ENCODE measurements at places on chromosomes 4 and X.
A peak's percentile ranks its signal among the peaks of the same experiment; 100 is the strongest.

DNA sequence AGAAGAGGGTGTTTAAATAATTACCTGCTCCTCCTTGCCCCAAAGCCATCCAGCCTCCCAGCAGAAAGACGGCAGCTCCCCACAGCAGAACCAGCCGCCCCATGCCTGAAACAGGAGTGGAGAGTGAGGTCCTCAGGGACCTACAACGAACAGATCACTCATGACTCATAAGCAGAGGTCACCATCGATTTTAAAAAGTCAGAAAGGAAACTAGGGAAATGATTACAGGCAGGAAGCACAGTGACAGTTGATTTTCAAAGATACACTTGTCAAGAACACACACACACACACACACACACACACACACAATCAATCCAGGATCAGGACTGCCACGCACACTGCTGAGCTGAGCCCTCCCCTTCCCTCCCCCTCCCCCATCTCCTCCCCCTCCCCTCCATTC lies at the start of gene CRLF2:
TSS of gene CRLF2 (minus strand) at position 118 of the 400 bp plus-strand sequence. CDS start at position 103, 15 bp downstream.
- peaks cover 28% of the 10 kb centered on the region for H3K4me1 ChIP-seq
- H3K27ac ChIP-seq = peak within 1 kb of the TSS; percentile 73
- peak within 1 kb of the TSS; percentile 63 for H3K4me3 ChIP-seq
- no peaks in the 10 kb centered on the region for H3K36me3 ChIP-seq
- DNase-seq = peak; percentile 45

DNA sequence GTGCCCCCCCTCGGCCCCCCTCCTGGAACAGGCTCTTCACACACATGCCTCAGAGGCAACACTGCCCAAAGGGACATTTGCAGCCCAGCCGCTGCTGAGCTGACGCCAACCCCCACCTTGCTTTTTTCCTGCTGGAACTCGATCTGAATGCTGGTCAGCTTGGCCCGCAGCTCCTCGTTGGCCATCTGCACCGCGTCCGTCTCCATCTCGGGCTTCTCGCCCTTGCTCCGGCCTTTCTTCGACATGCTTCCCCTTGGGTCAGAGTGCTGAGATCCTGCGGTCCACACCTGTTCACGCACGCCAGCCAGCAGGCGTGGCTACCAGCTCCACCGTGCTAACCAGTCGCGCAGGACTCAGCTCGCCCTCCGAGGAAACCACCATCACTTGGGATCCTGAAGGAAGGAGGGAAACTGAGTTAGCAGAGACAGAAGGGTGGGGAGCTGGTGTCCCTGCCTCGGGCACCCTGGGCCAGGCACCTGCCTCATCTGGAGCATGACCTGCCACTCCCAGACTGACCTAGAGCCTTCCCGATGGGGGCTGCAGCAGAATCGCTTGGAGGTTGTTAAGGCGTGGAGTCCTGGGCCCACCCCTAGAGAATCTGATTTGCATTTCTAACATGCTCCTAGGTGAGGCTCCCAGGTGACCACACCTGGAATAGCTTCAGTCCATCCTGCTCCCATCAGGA lies 87.6 kb downstream of the JAKMIP1 start:
- no peak overlapping the region for H3K4me3 ChIP-seq
- H3K36me3 ChIP-seq = no peaks in the 10 kb centered on the region
- H3K4me1 ChIP-seq = peaks cover 18% of the 10 kb centered on the region
- H3K27ac ChIP-seq = no peak overlapping the region

DNA sequence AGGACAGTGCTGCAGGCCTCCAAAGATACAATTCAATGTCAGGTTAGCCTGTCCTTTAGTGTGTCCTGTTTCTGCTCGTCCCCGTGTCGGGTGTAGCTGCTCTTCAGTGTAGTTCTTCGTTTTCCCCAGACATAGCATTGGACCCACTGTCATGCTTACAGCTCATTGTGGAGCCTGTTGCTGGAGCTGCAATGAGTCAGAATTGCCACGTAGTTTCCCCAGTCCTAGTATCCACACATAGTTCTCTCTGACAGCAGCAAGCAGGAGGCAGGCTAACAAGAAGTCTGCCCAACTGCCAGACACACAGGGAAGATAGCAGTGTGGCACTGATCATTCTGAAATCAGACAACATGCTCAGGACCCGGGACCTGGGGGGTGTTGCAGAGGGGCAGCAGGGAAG lies 49.2 kb downstream of the MOSPD2 start:
- DNase-seq = no peak
- peaks cover 2% of the 10 kb centered on the region for H3K36me3 ChIP-seq
- H3K27me3 ChIP-seq = no peaks in the 10 kb centered on the region
- no peak overlapping the region for H3K4me3 ChIP-seq

GRCh38 chrX:118221733-118222132 lies 105.1 kb upstream of the KLHL13 start:
- no peaks in the 10 kb centered on the region for H3K36me3 ChIP-seq
- H3K4me1 ChIP-seq = no peaks in the 10 kb centered on the region
- H3K27ac ChIP-seq = no peak overlapping the region
- DNase-seq = no peak
- H3K4me3 ChIP-seq = no peak overlapping the region

GRCh38 chrX:68490644-68491043 lies 8.2 kb upstream of the YIPF6 start:
- H3K4me1 ChIP-seq = no peaks in the 10 kb centered on the region
- H3K27ac ChIP-seq = no peak overlapping the region
- H3K4me3 ChIP-seq = no peak overlapping the region
- peaks cover 3% of the 10 kb centered on the region for H3K27me3 ChIP-seq

DNA sequence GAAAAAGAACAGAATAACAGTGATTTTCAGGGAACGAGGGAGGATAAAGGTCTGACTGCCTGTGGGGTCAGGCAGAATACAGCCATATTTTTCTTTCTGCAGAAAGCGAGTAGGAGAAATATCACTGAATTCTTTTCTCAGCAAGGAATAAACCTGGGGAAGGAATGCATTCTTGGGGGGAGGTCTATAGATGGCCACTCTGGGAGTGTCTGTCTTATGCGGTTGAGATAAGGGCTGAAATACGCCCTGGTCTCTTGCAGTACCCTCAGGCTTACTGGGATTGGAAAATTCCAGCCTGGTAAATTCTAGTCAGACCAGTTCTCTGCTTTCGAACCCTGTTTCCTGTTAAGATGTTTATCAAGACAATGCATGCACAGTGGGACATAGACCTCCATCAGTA lies 26.3 kb downstream of the CNGA1 start:
- H3K27me3 ChIP-seq = peaks cover 6% of the 10 kb centered on the region
- no peak overlapping the region for H3K27ac ChIP-seq
- no peak for DNase-seq
- H3K4me1 ChIP-seq = peaks cover 11% of the 10 kb centered on the region
- H3K36me3 ChIP-seq = no peaks in the 10 kb centered on the region
- no peak overlapping the region for H3K4me3 ChIP-seq

GRCh38 chrX:154986826-154987575 lies 35.5 kb downstream of the F8 start:
- H3K27ac ChIP-seq = no peak overlapping the region
- peaks cover 4% of the 10 kb centered on the region for H3K27me3 ChIP-seq
- H3K4me1 ChIP-seq = no peaks in the 10 kb centered on the region
- no peak for DNase-seq
- H3K4me3 ChIP-seq = no peak overlapping the region

DNA sequence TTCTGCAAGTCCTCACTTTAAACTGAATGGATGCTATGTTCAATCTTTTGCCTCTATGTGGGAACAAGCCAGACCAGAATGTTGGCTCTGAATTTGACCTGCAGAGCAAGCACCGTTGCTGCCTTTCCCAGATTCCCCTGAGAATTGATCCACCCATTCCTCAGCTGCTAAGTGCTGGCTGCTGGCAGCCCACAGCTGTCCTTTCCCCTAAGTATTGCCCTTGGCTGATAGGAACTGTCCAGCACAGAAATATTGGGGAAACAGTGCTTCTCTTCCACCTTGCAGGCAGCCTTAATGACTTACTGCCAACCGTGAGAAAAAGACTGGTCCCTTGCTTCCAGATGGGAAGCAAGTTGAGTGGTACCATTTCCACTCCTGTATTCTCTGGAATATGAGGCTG lies 475.9 kb downstream of the PDHA2 start:
- no peaks in the 10 kb centered on the region for H3K36me3 ChIP-seq
- no peak overlapping the region for H3K4me3 ChIP-seq
- no peaks in the 10 kb centered on the region for H3K4me1 ChIP-seq
- DNase-seq = no peak
- no peak overlapping the region for H3K27ac ChIP-seq
- no peaks in the 10 kb centered on the region for H3K27me3 ChIP-seq

DNA sequence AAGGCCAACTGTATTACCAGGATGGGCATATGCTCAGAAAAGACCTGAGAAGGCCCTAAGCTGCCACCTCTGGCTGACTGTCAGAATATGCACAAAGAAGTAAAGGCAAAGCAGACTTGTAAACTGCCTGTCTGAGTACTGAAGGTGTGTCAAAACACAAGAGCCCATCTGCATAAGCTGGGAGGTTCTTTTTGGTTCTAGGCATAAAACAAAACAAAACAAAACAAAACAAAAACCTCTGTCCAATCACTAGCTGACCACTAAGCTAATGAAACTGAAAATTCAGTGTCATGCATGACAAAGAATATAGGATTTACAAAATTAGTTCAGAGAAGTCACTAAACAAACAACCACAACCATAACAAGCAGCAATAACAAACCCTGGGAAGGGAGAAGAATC lies 20.6 kb downstream of the SH3D19 start:
- H3K27ac ChIP-seq = no peak overlapping the region
- H3K36me3 ChIP-seq = no peaks in the 10 kb centered on the region
- H3K4me3 ChIP-seq = no peak overlapping the region
- H3K27me3 ChIP-seq = peaks cover 4% of the 10 kb centered on the region
- DNase-seq = no peak

- no peaks in the 10 kb centered on the region for H3K27me3 ChIP-seq
- H3K36me3 ChIP-seq = peaks cover 7% of the 10 kb centered on the region
- H3K27ac ChIP-seq = no peak overlapping the region
- H3K4me1 ChIP-seq = peaks cover 26% of the 10 kb centered on the region
- no peak overlapping the region for H3K4me3 ChIP-seq
- no peak for DNase-seq
Observed at GRCh38 chrX:12993826-12994225, 18.9 kb downstream of the TMSB4X start.

DNA sequence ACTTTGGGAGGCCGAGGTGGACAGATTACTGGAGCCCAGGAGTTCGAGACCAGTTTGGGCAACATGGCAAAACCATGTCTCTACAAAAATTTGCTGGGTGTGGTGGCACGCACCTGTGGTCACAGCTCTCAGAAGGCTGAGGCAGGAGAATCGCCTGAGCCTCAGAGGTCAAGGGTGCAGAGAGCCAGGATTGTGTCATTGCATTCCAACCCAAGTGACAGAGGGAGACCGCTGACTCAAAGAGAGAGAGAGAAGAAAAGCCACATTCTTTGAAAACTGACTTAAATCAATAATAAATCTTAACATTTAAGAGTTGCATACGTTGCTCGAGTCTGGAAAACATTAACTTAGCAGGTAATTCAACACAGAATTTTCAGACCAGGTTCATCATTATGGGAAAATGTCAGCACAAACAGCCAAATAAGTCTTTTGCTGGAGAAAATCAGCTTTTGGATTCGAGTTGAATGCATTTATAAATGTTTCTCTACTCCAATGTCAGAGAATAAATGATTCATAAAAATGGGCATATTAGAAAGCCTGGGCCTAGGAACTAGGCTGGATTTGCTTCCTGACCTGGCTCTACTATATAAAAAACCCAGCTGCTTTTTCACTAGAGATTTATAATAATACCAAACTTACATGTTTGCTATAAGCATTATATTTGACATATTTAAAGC lies 68.3 kb upstream of the RBPJ start:
- peaks cover 3% of the 10 kb centered on the region for H3K4me1 ChIP-seq
- H3K4me3 ChIP-seq = no peak overlapping the region
- no peaks in the 10 kb centered on the region for H3K36me3 ChIP-seq
- no peak overlapping the region for H3K27ac ChIP-seq
- H3K27me3 ChIP-seq = peaks cover 4% of the 10 kb centered on the region

DNA sequence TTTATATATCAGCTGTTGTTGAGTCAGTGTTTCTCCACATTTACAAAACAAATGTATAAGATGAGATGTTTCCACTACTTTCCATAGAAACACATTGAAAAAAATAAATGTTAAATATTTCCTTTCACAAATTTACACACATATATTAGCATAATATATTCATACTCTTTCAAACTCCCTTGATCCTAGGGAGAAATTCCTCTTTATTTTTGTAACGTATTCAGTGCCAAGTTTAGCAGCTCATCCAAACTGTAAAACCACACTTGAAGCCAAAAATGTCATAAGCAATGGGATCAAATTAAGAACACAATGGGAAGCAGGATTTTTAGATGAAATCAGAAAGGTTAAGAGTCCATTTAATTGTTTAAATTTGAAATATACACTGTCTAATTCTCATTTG lies 381.1 kb upstream of the MAD2L1 start:
- DNase-seq = no peak
- no peak overlapping the region for H3K27ac ChIP-seq
- H3K4me1 ChIP-seq = no peaks in the 10 kb centered on the region
- H3K4me3 ChIP-seq = no peak overlapping the region
- no peaks in the 10 kb centered on the region for H3K27me3 ChIP-seq
- H3K36me3 ChIP-seq = no peaks in the 10 kb centered on the region

GRCh38 chr4:81040012-81040659 lies 9.6 kb downstream of the BMP3 start:
- no peak for DNase-seq
- no peak overlapping the region for H3K4me3 ChIP-seq
- H3K27ac ChIP-seq = no peak overlapping the region
- no peaks in the 10 kb centered on the region for H3K36me3 ChIP-seq

DNA sequence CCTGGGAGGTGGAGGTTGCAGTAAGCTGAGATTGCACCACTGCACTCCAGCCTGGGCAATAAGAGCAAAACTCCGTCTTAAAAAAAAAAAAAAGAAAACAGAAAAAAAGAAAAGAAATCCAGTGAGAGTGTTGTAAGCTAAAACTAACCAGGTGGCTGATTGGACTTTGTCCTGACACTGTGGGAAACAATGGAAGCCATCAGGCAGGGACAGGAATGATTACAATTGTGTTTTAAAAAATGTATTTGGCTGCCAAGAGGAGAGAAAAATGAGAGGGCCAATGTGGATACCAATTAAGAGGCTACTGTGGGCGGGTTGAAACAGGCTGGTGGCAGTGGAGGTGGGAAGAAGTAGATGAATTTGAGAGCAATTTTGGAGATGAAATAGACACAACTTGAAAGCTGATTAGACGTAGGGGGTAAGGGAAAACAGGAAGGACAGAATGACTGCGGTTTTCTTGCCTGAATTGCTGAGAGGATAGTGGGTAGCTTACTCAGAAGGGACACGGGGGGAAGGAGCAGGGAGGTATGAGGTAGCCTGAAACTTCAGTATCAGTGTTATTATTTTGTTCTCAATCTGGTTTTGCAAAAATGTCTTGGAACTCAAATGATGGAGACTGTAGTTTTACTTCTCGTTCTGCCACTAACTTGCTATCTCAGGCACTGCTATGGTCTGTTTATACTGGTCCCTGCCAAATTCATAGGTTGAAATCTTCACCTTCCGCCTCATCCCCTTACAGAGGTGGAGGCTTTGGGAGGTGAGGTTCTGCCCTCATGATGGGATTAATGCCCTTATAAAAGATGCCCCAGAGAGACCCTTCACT lies 45.6 kb upstream of the CHRNA9 start:
- H3K27me3 ChIP-seq = no peaks in the 10 kb centered on the region
- H3K4me3 ChIP-seq = peak overlapping the region; percentile 42
- DNase-seq = peak; percentile 31
- peaks cover 2% of the 10 kb centered on the region for H3K36me3 ChIP-seq

GRCh38 chrX:40479777-40480318 lies 100.9 kb upstream of the ATP6AP2 start:
- H3K4me3 ChIP-seq = no peak overlapping the region
- H3K27ac ChIP-seq = no peak overlapping the region
- H3K4me1 ChIP-seq = peaks cover 31% of the 10 kb centered on the region
- peaks cover 4% of the 10 kb centered on the region for H3K36me3 ChIP-seq
- no peak for DNase-seq
- no peaks in the 10 kb centered on the region for H3K27me3 ChIP-seq

- H3K27me3 ChIP-seq = no peaks in the 10 kb centered on the region
- H3K36me3 ChIP-seq = no peaks in the 10 kb centered on the region
- no peak for DNase-seq
- peaks cover 3% of the 10 kb centered on the region for H3K4me1 ChIP-seq
- H3K4me3 ChIP-seq = no peak overlapping the region
- no peak overlapping the region for H3K27ac ChIP-seq
Observed at GRCh38 chr4:26782830-26783202, 77.8 kb upstream of the STIM2 start.

Data from activated CD8-positive, alpha-beta T cell treated with anti-CD3 and anti-CD28 coated beads, Interleukin-2, amount 10 ng/mL, durations not matched to agents 7 days and 5 days (primary cell).